ENCODE measurements at places on chromosomes 12 and 14.

DNA sequence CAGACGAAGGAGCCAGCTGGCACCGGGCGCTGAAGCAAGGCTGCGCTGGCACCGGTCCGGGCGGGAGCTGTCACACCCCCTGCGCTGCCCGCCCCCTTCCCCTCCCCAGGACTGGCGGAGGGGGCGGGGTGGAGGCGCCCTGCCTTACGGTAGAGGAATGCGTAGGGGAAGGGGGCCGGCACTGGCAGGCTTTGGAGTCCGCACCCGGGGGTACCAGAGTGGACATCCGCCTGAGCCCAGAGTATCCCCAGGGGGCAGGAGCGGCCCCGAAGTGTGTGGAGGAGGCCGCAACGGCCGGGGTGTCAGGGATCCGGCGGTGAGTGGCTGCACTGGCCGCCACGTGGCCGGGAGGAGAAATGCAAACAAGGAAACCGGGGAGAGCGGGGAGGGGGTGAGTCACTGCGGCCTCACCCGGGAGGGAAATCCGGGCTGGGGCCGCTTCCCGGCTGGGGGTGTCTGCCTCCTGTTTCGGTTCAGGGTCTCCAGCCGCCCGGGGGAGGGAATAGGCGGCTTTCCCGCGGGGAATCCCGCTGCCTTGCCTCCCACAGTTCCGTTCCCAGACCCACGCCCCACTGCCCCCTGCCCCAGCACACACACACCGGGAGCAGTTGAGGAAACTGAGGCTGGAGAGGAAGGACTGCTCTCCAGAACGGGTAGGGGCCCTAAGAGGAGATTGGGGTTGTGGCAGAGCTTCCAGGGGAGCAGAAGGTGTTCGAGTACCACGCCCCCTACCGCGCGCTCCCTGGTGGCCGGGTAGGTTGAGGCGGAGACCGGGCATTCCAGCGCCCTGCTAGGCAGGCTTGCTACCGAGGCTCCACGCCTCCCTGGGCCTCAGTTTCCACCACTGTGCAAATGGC, at the start of gene RAPGEF3:
TSS of gene RAPGEF3 (minus strand) at position 47 of the 857 bp plus-strand sequence. CDS start 324 bp downstream, outside the sequence.
- peak; percentile 88 for DNase-seq

- no peak for DNase-seq
Observed at GRCh38 chr14:104461676-104462449, 117.7 kb upstream of the C14orf180 start.

DNA sequence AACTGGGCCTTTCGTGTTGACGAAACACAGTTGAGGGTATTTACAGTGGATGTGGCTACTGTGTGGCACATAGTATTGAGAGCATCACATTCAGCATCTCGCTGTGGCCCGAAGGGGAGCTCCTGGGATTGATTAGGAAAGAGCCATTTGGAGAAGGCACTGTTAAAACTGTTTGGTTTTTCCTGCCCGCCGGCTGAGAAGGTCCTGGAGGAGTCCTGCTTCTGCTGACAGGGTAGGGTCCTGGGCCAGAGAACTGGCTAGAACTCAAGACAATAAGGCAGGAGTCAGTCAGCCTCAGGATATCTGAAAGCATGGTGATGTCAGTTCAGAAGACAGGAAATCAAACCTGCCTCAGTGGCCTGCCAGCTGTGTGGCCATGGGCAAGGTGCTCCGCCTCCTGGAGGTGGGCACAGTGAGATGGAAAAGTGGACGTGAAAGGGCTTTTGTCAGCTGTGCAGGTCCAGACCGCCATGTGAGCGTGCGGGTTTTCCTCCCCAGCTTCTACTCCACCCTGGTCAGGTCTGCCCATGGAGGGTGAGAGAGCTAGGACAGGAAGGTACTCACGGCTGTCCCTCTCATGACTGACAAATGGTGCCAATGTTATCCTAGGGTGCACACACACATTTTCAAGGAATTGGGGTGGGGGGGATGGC, 92.3 kb downstream of the NTF3 start:
- no peak for DNase-seq

DNA sequence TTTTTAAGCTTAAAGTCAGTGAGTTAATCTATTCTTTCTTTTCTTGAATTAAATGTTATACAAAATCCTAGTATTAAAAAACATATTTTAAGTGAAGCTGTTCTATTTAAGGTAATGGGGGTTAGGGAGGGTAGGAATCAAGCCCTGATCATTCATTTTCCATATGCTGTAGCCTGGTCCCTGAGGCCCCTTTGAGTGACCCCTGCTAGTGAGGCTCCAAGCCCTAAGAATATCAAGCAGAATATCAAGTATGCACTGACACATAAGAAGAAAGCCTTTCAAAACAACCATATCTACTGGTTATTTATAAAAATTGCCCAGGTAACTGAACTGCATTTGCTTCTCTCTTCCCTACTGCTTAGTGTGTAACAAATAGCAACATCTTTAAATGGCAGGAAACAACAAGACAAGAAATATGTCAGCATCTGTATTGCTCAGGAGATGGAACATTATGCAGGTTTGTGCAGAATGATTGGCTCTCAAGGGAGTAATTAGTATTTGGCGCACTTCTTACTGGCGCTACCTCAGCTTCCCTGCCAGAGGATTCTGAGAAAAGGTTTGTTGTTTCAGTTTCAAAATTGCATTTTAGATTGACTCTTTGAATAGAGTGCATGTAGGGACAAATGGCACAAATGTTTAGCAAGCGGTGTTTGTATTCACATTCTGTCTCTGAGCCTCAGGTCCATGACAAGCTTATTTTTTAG, 223.0 kb downstream of the DUSP6 start:
- DNase-seq: no peak

DNA sequence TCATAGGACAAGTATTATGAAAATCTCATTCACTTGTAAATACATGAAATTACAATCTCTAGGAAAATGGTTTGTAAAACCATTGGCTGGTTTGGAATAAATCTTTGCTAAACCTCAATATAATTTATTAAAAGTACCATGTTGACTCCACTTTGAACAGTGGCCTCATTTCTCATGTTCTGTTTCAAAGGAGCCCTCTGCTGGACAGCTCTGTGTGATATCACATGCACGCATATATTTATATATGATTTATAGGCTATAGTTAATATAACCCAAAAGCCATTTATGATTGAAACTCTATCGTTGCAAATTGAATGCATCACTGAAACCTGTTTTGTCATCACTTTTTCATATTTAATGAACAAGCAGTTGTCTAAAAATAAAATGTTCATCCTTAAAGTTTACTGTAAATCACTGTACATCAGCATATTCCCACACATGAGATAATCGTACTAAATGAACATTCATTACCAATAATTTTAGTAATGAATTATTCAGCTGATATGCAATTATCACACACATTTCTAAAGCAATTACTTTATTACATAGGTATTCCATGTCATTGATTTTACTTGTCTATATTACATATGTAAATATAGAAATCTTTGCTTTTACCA, 493.8 kb downstream of the NPAS3 start:
- DNase-seq: no peak

GRCh38 chr12:106985479-106985878, 1.5 kb downstream of the MTERF2 start:
- no peak for DNase-seq

DNA sequence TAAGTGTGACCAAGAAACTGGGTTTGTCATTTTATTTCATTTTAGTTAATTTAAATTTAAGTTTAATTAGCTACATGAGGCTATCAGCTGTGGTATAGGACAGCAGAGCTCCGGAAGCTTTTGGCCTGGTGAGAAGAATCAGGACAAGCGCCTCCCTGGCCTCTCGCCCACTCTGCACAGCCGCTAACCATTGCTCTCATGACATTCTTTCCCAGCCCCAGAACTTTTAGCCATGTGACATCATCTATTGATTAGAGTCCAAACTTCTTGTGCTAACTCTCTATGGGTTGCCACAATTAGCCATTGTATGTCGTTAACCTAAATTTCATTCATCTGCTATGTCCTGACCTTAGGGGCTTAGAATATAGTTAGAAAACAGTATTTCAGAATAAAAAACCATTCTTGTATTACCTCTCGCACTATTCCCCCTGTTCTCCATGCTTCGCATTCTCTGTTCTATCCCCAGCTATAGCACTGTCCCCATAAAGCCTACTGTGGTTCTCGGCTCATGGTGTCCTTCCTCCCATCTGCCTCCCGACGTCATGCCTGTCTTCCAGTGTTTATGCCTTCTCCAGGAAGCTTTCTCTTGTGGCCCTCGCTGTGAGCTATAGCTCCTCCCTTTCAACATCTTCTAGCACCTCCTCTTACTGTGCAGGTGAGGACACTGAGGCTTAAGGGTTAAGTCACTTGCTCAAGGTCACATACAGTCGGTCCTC, 23.5 kb downstream of the SSH1 start:
- no peak for DNase-seq

DNA sequence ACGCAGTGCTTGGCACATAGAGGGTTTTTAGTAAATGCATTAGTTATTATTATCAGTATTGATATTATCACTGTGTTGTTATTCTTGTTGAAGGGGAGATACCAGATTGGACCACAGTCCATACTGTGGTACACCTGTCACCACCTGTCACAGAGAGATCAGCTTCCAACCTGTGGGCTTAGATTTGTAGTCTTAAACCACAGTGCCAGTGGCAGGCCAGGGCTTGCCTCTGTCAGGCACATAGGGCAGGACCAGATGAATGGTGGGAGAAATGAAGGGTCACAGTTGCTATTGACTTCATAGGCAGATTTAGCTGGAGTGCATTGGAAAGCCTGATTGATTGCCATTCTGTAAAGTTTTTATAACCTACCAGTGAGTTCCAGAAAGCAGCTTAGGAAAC, 35.1 kb downstream of the ARL1 start:
- DNase-seq: no peak

DNA sequence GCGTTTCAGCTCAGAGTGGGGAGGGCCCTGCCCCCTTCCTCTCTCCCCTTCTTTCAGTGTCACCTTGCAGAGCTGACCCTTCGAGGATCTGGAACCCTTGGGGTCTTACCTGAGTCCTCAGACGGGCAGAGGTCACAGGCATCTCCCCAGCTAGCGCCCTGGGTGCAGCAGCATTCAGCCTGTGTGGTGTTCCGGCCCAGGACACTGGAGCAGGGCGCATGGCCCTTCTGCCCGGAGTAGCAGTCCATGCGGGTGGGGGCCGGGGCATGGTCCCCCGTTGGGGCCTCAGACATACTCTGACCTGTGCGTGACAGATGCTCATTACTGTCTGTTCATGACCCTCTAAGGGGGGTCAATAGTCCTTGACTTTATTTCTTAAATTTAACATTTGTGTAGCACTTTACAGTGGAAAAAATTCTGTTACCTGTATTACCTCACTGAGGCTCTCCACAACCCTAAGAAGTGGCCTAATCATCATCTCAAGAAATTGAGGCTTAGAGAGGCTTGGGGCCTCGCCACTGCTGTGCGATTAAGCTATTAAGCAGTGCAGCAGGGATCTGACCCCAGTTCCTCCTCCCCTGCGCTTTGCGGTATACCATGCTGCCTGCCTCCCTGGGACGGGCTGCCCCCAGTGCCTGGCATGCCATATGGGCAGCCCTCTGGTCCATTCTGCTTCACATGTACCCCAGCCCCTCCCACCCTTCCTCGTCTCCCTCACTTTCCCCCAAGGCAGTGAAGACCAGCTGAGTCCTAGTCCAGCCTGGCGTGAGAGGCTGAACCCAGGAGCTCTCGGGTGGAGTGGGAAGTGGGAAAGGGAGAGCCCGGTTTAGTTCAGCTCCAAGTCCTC, 11.5 kb downstream of the ISCA2 start:
- no peak for DNase-seq

GRCh38 chr12:89493670-89494302, 30.8 kb downstream of the GALNT4 start:
- no peak for DNase-seq

- DNase-seq: no peak
Observed at GRCh38 chr14:24897793-24898192, 152.2 kb downstream of the STXBP6 start.

GRCh38 chr12:20808521-20808920, 2.0 kb upstream of the SLCO1B3 start:
- DNase-seq: no peak

DNA sequence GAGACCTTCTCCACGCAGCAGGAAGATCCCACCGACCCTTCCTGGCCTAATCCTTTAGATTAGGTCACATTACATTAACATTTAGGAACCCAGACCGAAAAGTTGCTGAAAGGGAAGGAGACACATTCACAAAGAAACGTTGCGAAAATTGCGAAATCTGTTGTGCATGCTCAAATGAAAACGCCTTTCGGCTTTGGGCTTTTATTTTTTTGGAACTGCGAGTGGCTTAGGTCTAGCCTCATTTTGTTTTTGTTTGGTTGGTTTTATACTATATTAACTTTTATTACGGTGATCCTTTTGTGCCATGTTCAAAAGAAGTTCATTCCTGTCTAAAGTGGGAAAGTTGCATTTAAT, 1.5 kb downstream of the MYF6 start:
- no peak for DNase-seq

- no peak for DNase-seq
Observed at GRCh38 chr14:61429316-61429715, 107.9 kb downstream of the PRKCH start.

DNA sequence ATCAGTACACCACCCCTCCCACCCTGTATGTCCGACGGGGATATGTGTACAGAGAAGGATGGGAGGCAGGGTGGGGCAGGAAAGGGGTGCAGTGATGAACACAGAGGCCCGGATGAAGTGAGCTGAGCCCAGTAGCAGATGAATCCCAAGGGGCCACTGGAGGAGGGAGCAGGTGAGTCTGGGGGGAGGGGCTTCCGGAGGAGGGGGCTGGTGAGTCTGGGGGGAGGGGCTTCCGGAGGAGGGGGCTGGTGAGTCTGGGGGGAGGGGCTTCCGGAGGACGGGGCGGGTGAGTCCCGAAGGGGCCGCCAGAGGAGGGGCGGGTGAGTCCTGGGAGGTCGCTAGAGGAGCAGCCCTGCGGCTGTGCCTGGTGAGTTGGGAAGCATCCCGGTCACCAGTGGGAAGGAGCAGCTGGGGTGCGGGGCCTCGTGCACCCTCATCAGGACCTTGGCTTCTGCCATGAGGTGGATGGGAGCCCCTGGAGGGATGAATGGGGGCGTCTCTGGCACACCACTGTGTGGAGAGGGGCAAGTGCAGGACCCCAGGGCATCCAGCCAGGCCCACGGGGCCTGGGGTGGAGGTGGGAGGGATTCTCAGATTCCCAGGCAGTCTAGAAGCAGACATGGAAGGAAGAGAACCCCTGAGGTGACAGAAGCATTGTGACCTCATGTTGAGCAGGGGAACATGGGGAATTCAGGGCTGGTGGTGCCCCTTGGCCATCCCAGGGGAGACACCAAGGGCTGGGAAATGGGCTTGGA, 14.0 kb downstream of the BEGAIN start:
- no peak for DNase-seq

GRCh38 chr14:104431929-104432541, 147.5 kb upstream of the C14orf180 start:
- DNase-seq: no peak

- no peak for DNase-seq
Observed at GRCh38 chr12:4246116-4246515, 27.4 kb upstream of the CCND2 start.

GRCh38 chr12:32877601-32878459, 18.7 kb downstream of the PKP2 start:
- peak; percentile 23 for DNase-seq

DNA sequence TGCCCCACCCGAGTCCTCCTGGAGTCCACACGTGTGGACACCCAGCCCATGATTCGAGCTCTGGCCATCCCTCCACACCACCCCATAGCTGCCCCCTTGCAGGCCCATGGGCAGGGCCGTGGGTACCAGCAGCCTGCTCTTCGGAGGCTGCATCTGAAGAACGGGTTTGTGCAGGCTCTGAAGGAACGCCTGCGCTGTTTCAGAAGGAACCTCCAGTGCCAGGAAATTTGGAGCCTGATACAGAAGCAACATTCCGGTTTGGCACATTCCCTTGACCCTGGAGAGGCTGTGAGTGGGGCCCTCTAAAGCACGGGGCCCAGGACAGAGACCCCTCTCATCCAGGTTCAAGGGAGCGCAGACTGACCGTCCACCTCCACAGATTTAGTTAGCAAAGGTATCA, 57.0 kb downstream of the ZNF664 start:
- DNase-seq: no peak
